ENCODE measurements at places on chromosomes 3 and 15. TPM values are rescaled to one million over a fixed set of nuclear protein-coding genes. Genes with fewer than 3 reads are reported as not detected.

DNA sequence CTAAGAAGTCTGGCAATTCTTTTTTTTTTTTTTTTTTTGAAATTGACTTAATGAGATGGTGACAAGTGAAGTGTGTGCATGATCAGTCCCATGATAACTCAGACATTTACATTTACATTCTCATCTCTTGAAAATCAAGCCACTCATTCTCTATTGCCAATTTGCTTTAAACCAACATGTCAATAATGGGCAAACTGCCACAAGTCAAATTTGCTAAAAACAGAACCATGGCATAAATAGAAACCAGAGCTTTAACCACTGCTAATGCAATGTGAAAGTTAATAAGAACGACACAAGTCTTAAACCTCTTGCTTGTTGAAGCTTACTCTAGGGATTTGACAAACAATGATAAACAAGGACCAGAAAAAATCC is 12.0 kb upstream of the COL8A1 start:
- DNase-seq = no peak

GRCh38 chr3:111881480-111881879 is 22.4 kb downstream of the PHLDB2 start:
- DNase-seq = no peak

- DNase-seq = peak; percentile 94
Observed at GRCh38 chr3:129278439-129278965, at the start of gene HMCES. Gene HMCES (plus strand): TSS chr3:129278870. CDS start chr3:129279733, 863 bp downstream.

GRCh38 chr3:61560517-61561373 is 626 bp upstream of the PTPRG start:
- DNase-seq = peak; percentile 86

- DNase-seq = no peak
Observed at GRCh38 chr3:59839810-59840515, 790.1 kb upstream of the CFAP20DC start.

- peak; percentile 45 for DNase-seq
Observed at GRCh38 chr3:27431116-27431515, 53.1 kb downstream of the SLC4A7 start.

DNA sequence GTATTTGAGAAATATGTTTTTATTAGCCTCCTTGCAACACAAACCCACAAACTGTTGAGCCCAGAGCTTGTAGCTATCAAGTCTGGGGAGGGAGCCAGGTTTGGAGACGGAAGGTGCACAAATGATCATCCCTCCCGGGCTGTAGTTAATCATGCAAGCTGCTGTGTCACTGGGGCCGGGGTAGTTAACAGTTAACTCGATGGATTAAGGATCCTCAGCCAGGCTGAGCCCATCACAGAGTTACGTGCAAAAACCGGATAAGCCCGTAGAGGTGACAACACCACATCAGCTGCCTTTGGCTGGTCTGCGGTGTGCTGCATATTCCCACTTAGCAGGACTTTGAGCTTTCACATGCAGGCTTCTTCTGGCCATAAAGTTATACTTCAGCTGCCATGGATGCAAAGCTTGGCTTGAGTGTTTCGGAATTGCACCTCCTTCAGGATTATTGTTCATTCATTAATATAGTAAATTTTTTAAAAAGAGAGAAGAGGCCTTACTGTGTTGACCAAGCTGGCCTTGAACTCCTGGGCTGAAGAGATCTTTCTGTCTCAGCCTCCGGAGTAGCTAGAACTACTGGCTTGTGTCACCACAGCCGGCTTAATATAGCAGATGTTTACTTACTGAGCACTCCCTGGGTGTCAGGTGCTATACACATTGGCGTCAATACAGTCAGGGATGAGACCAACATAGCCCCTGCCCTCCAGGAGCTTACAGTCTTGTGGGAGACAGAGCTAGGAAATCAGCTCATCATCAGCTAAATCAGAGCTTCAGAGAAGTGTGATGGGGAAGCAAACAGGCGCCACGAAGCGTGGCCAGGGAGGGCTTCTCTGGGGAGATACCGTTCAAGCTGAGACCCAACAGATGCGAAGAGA is 226.8 kb upstream of the BHLHE40 start:
- no peak for DNase-seq

DNA sequence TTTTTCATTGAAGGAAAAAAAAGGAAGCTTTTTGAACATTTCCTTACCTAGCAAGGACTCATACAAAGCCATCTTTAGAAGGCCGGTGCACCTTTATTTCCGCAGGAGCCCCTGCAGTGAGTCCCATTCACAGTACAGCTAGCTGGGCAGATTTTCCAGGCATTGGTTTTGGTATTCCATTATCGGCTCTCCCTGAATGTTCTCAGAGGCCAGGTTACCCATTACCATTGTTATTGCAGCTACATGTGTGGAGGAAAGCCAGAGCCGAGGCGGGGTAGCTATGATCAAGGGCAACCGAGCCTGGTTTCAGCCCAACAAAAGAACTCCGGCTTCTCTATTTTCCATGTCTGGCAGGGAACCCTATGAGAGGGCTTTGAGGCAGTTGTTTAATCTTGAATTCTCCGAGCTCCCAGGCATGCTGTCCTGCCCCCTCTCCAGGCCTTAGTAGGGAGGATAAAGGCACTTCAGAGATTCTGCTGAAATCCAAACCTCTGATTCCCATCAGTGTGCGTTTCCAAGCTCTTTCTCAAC is 100.3 kb downstream of the LRRK1 start:
- no peak for DNase-seq

Gene TUSC7
- not detected for total RNA-seq

Gene HEMK1
- total RNA-seq = 34.4 TPM

Gene KBTBD13
- 0.18 TPM for total RNA-seq

Gene MB21D2
- 8.7 TPM for total RNA-seq
